ENCODE measurements at places on chromosomes 6 and 20.

- DNase-seq: no peak
Measured at GRCh38 chr6:34149452-34149810, 3.5 kb upstream of the GRM4 start.

- DNase-seq: no peak
Measured at GRCh38 chr20:35515949-35516645, 13.4 kb downstream of the C20orf173 start.

- DNase-seq: no peak
Measured at GRCh38 chr20:16803965-16804792, 56.0 kb downstream of the OTOR start.

GRCh38 chr6:89530982-89531381 lies 98.0 kb downstream of the ANKRD6 start:
- DNase-seq: no peak

- DNase-seq: no peak
Measured at GRCh38 chr6:18189196-18189595, 34.0 kb downstream of the KDM1B start.

GRCh38 chr6:20533746-20534294 lies 437 bp upstream of the CDKAL1 start:
- DNase-seq: no peak

GRCh38 chr6:142697922-142698321 lies 247.1 kb downstream of the HIVEP2 start:
- no peak for DNase-seq
